Panc1 (cell line): ENCODE measurements at places on chromosomes 4 and X. TPM values are rescaled to one million over a fixed set of nuclear protein-coding genes. Genes with fewer than 3 reads are reported as not detected.

PDZD4 gene
- total RNA-seq = 37.2 TPM

EPGN gene
- not detected for total RNA-seq

MMRN1 gene
- total RNA-seq = not detected

GLRB gene
- 1.8 TPM for total RNA-seq

CT45A3 gene
- total RNA-seq = not detected

MTTP gene
- total RNA-seq = 0.26 TPM

PAGE1 gene
- total RNA-seq = not detected

NXF2B gene
- total RNA-seq = not detected

TAF7L gene
- 0.18 TPM for total RNA-seq

UGT8 gene
- total RNA-seq = 2.1 TPM

RGN gene
- total RNA-seq = 3.4 TPM

CPZ gene
- 0.15 TPM for total RNA-seq
